ENCODE measurements at places on chromosomes 2 and 18.

DNA sequence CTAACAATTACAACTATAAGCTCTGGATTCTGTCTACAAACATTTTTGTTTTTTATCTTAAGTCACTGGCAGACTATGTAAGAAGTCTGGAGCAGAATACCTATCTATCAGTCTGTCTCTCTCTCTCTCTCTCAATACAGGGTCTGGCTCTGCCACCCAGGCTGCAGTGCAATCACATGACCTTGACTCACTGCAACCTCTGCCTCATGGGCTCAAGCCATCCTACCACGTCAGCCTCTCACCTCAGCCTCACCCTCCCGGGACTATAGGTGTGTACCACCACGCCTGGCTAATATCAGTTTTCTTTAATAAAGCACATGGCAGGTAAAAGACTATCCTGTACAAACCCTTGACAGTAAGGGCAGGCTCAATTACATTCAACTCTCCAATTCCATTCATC, 96.9 kb downstream of the OSBPL1A start:
- no peak for DNase-seq

GRCh38 chr2:48566592-48567310, 36.8 kb downstream of the STON1 start:
- DNase-seq: no peak

GRCh38 chr2:190996338-190996946, 17.5 kb downstream of the STAT1 start:
- no peak for DNase-seq

GRCh38 chr2:64143169-64144056, 807 bp downstream of the PELI1 start:
- no peak for DNase-seq
